ENCODE measurements at places on chromosomes 2 and 18.

- DNase-seq, result no peak
These were observed 19.9 kb downstream of the MBOAT2 start for GRCh38 chr2:8983571-8983970.

DNA sequence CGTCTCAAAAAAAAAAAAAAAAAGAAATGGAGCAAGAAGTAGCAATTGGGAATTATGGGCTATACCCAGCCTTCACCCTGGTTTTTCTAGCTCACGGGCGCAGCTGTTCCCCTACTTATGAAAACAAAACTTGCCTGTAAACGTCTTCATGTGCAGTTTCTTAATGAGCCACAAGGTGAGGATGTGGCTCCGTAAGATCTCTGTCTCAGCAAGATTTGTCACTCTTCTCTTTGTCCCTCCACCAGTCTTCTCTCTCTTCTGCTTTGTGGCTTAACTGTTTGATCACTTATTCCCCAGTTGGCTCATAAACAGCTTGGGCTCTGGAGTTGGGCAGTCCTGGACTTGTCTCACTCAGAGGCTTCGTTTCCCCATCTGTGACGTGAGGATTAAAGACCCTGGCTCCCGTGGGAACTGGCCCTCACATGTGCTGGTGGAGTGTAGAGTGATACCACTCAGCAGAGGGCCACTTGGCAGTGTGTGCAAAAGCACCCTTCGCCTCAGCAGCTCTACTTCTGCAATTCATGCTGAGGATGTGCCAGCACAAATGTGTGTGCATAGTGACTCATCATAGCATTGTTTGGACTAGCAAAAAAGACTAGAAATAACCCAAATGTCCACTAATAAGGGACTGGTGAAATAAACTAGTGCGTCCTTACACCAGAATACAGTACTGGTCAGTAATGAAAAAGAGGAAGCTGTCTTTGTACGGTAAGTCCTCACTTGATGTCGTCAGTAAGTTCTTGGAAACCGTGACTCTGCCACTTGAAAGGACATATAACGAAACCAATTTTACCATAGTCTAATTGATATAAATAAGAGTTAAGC lies 8.7 kb downstream of the CEP68 start:
- DNase-seq, result no peak

DNA sequence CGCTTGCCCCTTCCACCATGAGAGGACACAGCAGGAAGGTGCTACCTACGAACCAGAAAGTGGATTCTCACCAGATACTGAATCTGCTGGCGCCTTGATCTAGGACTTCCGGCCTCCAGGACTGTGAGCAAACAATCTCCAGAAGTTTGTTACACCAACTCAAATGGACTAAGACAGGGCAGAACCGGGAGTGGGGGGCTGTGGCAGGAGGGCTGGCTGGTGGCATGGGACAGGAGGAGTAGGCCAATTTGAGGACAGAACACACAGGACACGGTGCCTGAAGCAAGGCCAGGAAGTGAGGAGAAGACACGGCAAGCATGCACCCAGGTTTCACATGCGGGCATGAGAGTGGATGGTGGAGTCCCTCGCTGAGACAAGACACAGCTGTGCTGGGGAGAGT lies 40.1 kb downstream of the CRACDL start:
- DNase-seq, result peak; percentile 10

DNA sequence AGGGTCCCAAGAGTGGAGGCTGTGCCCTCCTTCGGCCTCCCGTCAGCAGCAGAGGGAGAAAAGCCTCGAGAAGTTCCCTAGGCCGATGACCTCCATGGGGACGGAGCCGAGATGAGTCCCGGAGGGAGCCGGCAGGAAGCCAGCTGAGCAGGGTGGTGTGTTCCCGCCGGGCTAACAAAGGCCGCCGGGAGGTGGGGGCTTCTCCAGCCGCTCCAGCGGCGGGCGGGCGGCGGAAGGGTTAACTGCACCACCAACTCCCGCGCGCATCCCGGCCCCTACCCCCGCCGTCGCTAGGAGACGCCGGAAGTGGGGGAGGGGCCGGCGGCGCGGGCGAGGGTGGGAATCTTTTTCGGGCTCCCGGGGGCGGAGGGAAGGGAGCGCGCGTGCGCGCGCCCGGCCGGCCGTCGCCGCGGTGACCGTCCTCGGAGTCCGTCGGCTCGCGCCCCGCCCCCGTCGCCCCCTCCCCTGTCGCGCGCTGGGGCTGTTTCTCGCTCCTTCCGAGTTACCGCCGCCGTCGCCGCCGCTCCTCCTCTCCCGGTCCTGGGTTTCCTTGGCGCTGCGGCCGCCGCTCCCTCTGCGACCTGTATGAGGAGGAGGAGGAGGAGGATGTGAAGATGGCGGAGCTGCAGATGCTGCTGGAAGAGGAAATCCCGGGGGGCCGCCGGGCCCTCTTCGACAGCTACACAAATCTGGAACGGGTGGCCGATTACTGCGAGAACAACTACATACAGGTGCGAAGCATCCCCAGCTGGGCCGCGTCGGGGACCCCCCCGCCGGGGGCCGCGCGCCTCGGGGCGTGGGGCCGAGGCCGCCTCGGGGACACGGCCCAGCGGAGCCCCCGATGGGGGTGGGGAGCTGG lies at the start of gene ABI2:
Gene ABI2, plus strand, starts transcription at position 494 of the 859 bp plus-strand sequence. Its CDS starts 121 bp downstream, at position 615.
- DNase-seq, result peak; percentile 92

DNA sequence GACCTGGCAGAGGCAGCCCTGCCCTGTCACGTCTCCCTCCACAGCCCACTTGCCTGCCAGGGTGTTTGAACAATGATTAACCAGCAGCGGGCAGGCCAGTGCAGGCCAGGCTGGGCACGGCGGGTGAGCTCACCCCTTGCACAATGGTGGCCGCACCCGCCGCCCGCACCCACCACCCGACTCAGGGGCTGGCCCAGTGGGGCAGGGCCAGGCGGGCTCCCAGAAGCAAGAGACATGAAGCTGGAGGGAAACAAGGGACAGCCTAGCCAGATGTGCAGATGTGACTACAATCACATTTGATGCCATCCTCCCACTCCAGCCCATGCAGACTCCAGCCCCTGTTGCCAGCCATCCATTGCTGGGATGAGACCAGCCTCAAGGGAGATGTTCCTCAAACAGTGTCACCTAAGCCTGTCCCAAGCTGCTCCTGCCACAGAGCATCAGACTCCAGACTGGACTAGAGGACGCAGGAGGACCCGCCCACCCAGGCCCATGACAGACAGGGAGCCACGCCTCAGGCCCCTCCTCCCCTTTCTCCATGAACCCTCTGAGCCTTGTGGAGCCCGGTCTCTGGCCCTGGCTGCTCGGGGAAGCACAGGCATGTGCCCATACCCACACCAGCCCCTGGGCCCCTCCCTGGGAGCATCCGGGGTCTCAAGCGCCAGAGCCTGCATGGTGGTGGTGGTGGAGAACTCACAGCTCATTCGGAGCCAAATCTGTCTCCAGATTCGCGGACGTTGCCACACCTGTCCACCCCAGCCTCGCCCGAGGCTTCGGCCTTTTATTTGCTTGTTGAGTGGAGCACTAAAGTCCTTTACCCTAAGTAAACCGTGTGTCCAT lies 45.0 kb downstream of the SDC1 start:
- DNase-seq, result no peak

DNA sequence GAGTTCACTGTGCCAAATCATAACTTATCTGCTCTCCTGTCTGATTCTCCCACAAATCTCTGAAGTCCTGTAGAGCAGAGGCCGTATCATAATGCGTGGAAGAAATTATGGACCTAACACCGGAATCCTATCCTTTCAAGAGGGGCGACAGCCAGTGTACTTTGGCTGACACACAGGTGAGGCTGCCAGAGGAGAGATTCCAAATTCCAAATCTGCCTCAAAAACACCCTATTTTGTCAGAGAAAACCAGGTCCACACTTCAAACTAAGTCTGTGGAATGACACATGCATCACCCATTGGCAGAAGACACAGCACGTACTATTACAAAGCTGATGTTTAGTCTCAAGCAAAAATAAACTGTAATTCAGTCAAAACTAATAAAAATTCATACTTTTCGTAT lies 139.2 kb upstream of the PID1 start:
- no peak for DNase-seq

DNA sequence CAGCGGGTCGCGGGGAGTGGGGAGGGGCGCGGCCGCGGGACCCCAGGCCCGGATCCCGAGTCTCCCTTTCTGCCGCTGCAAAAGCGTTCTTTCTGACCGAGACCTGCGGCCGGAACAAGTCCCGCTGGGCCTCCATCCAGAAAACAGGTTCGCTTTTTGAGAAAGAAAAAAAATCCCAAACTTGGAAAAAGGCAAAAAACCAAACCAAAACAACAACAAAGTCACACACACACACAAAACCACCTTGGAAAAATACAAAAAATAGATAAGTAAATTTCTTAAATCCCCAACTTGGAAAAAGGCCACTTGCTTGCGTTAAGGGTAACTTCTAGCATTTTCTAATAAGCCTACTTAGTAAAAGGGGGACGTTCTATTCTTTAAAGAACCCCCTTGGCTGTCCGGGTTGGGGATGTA lies 250 bp upstream of the CHST10 start:
- DNase-seq, result no peak

GRCh38 chr2:23624378-23624777 lies 239.4 kb downstream of the KLHL29 start:
- no peak for DNase-seq

DNA sequence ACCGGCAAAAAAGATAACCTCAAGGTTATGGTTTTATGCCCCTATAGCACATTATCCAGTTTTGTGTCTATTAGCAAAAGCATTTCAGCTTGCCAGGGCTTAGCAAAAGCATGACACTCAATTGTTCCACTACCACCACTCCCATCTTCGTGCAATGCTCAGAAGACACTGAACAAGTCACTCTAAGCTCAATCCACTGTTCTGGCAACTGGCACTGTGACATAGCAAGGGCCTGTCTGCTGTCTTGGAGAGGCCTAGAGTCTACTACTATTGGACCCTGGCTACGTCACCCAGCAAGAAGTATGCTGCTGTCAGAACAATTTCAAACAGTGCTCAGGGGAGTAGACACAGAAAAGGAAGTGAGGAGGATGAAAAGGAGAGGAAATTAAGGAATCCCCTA lies 103.5 kb upstream of the PPP1CB start:
- DNase-seq, result no peak

GRCh38 chr2:108382196-108382595 lies 4.4 kb downstream of the SULT1C4 start:
- DNase-seq, result no peak

GRCh38 chr2:60302377-60303126 lies 250.9 kb downstream of the BCL11A start:
- DNase-seq, result no peak

- no peak for DNase-seq
These were observed 181.7 kb upstream of the SH3BP4 start for GRCh38 chr2:234770031-234770506.

DNA sequence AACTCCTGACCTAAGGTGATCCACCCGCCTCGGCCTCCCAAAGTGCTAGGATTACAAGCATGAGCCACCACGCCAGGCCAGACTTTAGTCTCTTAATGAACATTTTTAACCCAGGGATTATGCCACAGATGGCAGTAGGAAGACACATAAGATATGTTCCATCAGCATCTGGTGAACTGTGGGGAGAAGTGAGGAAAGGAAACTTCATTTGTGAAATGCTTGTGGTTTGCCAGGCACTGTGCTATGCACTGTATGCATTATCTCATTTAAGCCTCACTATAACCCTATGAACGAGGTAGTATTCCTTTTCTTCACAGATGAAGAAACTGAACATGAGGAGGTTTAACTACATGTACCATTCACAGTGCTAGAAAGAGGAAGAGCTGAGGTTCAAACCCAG lies 29.3 kb downstream of the PTRHD1 start:
- DNase-seq, result no peak

- DNase-seq, result no peak
These were observed 79.7 kb downstream of the AGAP1 start for GRCh38 chr2:235573331-235574221.

DNA sequence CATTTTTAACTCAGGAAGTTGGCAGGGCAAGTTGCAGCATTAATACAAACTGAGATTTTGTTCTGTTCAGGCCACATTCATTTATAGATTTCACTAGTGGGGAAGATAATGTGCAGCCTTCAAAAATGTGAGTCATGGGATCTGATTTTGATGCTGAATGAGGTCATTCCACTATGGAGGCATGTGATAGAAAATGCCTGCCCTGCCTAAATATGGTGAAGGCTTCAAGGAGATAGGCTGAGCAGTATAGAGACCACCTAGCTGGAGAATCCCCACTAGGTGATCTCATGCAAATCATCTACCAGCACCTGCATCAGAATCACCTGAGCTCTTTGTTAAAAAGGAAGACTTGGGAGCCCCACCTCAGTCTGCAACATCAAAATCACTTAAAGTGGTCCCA lies 43.7 kb downstream of the PAX3 start:
- no peak for DNase-seq

DNA sequence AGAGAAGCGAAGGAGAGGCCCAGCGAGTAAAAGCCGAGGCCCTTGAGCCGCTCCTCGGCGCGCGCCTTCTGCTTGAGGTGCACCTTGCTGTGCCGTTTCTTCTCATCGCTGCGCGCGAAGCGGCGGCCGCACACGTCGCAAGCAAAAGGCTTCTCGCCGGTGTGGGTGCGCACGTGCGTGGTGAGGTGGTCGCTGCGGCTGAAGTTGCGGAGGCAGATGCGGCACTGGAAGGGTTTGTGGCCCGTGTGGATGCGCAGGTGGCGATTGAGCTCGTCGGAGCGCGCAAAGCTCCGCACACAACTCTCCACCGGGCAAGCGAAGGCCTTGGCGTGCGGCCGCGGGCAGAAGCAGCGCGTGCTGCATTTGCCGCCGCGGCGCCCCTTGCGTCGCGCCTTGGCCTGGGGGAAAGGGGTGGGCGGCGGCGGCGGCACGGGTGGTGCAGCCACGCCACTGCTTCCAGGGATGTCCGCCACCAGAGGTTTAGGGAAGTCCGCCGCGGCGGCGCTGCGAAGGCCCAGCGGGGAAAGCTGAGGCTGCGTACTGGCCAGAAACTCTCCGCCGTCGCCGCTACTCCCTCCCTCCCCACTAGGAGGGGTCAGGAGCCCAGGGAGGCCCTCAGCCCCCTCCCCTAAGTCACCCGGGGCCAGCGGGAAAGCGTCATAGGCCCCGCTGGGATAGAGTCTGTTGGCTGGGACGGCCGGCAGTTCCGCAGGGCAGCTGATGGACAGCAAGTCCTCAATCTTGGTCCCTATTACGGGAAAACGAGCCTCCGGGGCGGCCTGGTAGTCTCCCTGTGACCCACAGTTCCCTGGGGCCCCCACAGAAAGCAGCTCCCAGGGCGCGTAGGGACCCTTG lies 1.7 kb downstream of the EGR4 start:
- no peak for DNase-seq

GRCh38 chr2:25290811-25291495 lies 50.8 kb downstream of the DNMT3A start:
- DNase-seq, result no peak

- DNase-seq, result no peak
These were observed 7.4 kb upstream of the NTSR2 start for GRCh38 chr2:11677136-11678055.
